ENCODE measurements at places on chromosomes 4 and X.

DNA sequence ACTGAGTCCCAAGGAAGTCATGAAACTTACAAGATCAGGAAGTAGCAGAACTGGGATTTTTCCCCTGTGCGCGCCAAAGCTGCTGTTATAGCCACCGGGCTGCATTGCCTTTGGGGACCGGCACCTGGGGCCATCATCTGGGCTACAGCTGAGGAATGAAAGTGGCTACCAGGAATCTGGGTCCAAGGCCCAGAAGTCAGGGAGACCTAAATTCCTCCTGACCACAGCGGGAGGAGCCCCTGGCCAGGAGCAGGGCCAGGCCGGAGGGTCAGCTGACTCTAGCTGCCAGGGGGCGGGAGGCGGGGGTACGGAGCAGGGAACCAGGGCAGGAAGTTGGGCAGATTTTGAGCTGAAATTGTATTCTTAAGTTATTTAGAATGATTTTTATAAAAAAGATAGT, 242.4 kb downstream of the EVC2 start:
- DNase-seq = no peak

DNA sequence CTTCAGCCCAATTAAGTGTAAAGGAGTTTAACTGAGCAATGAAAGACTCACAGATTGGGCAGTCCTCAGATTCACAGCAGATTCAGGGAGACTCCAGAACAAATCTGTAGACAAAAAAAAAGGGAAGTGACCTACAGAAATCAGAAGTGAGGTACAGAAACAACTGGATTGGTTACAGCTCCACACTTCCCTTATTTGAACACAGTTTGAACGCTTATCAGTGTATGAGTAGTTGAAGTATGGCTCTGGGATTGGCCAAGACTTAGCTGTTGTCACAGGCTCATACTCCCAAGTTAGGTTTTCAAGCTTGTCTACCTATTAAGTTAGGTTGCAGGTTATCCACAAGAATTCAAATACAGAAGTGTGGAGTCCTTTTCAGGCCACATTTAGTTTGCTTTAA, 112.4 kb upstream of the ELOVL6 start:
- DNase-seq = peak; percentile 4

- DNase-seq = no peak
These were observed 15.0 kb downstream of the SRPX2 start for GRCh38 chrX:100658941-100659381.

GRCh38 chr4:105677709-105678108, 30.8 kb downstream of the INTS12 start:
- no peak for DNase-seq

DNA sequence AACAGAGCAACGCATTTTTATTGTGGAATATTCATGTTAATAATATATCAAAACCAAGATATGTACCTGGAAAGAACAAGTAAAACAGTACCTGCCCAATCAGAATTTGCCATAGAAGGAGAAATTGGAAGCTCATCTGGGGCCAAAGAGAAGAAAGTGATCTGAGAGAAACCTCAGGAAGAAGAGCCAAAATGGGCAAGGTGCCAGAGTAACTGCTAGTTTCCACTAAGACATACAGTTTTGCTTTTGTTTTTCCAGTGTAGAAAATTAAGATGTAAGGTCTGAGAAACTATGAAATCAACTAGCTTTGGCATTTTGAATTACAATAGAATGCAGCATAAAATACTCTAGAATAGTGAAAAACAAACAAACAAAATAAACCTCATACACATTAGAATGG, 2201.2 kb downstream of the ARAP2 start:
- DNase-seq = no peak

DNA sequence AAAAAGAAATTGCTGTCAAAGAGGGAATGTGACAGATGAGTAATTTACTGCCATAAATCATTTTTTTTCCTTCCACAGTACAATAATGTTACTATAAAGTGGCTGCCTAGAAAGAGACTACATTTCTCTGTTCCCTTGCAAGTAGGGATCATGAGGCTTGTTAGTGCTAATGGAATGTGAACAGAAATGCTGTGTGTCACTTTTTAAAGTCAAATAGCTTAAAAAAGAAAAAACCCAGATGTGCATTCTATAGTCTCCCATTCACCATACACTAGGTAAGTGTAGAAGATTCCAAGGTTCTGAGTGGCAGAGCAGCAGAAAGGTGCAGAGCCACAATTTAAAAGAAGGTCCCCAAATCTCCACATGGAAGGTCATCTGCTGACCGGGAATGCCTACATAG, 328.4 kb downstream of the CAMK2D start:
- no peak for DNase-seq

DNA sequence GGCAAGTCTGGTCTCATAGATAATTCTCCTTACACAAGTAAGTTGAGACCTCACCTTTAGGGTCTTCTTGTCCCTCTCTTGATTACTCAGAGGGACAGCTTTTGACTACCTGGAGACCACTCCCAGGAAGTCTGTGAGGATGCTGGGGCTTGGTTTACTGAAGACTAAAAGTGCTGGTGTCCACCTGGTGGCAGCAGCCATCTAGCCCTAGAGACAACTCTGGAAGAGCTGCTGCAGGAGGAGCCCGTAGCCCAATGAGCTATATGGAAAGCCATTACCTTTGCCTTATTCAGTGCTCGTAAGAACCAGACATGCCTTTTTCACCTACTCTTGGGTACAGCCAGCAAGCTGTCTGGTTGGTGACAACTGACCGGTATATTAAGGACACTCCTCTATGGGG, 7.3 kb downstream of the FGFBP2 start:
- no peak for DNase-seq

DNA sequence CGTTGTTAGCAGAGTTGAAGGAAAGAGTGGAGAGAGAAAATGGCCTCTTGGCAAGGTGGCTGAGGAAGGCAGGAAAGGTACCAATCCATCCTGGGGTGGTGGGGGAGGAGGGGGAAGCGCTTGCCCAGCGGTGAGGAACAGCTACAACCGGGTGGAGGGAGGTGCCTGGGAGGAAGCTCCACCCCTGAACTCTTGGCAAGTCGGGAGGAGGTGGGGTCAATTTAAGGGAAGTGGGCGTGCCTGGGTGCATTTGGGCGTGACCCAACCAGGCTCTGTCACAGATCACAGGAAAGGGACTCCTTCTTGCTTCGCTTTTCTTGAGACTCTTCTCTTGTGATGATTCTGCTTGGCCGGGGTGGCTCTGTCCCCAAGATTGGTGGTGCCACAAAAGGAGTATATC, 41.7 kb downstream of the BCORL1 start:
- DNase-seq = peak; percentile 84

GRCh38 chr4:43716721-43717395, 731.8 kb downstream of the KCTD8 start:
- DNase-seq = no peak

- DNase-seq = no peak
These were observed 404.6 kb upstream of the PITX2 start for GRCh38 chr4:111027526-111027925.

DNA sequence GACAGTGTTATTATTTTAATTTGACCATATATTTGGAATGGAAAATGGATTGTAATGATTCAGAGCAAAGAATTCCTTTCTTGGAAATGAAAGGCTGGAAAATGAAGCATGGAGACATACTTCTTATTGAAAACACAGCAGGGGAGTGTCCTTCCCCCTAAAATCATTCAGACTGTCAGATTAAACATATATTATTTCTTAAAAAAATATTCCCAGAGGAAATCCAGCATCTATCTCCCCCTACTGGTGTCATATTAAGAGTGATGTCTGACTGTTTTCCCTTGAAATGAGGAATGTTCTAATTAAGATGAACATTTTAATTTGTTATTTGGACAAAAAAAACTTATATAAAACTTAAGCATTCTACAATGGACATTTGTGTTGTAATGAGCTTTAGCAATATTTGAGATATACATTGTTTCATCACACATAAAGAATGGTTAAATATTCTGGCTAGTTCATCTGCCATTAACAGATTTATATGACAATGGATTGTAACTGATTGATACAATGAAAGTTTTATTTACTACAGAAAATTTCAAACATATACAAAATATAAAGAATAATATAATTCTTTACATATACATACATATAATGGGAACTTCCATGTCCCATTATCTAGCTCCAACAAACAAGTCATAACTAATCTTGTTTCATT, 264.6 kb downstream of the SPRY1 start:
- peak; percentile 7 for DNase-seq

GRCh38 chr4:189176002-189176401, 764.7 kb upstream of the FRG1 start:
- DNase-seq = no peak
